ENCODE measurements at places on chromosomes 1 and 21.
A peak's percentile ranks its signal among the peaks of the same experiment; 100 is the strongest.

GRCh38 chr1:226485192-226485591, 63.4 kb upstream of the STUM start:
- no peak for DNase-seq

- no peak for DNase-seq
Measured at GRCh38 chr1:162612606-162613400, 19.5 kb upstream of the DDR2 start.

GRCh38 chr1:32703479-32704291, 1.1 kb upstream of the SYNC start:
- DNase-seq = peak; percentile 53

DNA sequence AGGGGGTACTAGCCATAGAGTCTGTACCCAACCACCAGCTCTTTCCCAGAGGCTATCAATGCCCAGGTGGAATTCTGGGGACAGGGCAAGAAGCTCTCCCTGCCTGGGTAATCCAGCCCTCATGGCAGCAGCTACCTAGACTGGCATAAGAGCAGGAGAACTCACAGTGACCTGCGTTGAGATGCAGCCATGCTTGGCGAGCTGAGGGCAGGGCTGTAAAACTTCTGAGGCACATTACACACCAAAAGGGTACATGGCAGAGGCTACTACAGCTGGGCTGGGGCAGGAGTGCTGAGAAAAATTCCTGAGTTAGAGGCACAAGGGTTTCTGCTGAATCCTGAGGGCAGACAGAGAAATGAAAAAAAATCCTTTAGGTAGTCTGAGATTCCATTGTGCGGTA, 927.9 kb upstream of the B3GALT2 start:
- no peak for DNase-seq

- DNase-seq = no peak
Measured at GRCh38 chr1:169151338-169151837, 44.9 kb downstream of the ATP1B1 start.

DNA sequence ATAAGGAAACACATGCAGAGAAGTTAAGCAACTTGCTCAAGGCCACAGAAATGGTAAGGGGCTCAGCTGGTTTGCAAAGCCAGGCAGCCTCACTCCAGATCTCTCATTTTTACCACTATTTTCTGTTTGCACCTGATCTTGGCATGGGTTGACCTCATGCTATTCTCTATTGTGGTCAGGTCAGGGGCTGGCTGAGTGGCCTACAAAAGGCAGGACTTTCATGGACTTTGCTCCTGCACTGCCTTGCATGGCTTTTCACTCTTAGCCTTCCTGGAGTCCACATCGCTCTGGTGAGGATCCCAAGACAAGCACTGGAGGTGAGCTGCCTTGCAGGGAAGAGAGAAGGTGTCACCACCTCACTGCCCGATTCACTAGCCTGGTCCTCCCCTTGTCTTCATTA, 56.8 kb upstream of the CSF3R start:
- DNase-seq = no peak

DNA sequence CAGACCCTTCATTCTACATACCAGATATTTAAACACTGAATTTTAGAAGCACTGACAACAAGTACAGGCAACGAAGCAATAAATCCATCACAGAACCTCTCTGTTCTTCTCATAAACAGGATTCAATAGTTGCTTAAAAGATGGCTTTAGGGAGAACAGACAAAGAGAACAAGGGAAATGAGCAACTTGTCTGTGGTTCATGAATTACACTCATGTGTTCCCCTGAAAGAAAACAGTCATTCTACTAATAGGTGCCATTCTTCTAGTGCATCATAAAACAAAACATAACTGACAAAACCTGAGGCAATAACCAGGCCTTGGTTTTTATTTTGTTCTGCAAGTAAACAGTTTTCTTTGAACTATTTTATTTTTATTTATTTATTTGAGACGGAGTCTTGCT, 6.8 kb downstream of the GNL2 start:
- DNase-seq = no peak

GRCh38 chr21:28344985-28345384, 647.7 kb downstream of the LTN1 start:
- no peak for DNase-seq

DNA sequence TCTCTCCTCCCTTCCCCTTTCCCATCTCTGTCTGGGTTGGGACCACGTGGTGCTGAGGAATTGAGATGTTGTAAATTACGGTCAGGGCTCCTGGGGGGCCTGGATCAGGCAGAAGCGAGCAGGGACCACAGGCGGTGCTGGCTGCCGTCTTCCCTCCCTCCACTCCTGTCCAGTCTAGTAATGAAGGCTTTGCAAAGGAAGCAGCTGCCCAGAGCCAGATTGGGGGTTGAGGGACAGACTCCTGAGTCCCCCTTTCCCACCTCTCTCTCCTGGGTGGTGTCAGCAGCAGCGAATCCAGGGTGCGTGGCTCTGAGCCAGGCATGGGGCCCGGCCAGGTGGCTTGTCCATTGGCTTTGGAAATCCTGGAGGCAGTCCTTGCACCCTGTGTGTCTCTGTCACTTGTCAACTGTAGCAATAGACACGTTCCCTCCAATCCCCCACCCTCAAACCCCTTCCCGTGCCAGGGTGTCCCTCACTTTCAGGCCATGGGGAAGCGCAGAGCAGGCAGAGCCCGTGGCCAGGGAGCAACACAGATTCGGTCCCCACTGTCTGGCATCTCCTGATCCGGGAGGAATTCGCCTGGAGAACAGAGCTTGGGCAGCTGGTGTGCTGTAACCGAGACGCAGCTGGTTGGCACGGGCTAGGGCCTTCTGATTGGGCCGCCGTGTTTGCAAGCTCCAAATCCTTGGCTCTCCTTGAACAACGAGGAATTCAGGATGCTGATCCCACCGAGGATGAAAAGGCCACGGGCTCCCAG, 64.8 kb upstream of the WNT4 start:
- DNase-seq = peak; percentile 22

GRCh38 chr21:15406791-15407190, 323.0 kb upstream of the USP25 start:
- no peak for DNase-seq

- DNase-seq = no peak
Measured at GRCh38 chr1:116558140-116558549, 12.7 kb downstream of the CD58 start.

DNA sequence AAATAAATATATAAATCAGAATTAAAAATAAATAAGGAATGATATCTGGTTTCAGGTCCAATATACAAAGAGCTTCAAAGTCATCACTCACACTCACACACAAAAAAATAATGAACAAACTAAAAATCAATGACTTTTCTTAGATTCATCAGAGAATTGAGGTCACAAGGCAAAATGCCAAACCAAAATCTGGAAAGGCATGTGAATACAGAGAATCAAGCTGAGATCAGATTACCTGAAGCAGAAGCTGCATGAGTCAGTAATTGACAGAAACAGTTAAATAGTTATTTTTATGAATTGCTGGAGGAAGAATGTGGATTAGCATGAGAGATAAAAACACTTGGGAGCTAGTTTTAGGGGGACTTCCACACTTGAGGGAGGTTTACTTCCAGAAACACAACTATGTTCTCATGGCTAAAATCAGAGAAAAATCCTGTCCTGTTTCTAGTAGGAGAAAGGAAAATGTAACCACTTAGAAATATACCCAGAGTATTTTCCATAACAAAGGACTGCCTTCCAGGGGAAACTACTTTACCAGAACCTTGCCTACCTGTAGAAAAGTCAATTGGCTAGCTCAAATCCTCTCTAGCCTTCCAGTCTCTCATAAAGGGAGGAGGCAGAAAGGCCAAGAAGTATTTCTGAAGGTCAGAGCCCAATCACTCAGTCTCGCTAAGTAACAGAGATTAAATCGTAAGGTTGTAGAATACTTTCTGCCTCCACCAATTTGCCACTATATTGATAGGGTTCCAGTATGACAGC, 536.6 kb upstream of the NR5A2 start:
- peak; percentile 34 for DNase-seq

DNA sequence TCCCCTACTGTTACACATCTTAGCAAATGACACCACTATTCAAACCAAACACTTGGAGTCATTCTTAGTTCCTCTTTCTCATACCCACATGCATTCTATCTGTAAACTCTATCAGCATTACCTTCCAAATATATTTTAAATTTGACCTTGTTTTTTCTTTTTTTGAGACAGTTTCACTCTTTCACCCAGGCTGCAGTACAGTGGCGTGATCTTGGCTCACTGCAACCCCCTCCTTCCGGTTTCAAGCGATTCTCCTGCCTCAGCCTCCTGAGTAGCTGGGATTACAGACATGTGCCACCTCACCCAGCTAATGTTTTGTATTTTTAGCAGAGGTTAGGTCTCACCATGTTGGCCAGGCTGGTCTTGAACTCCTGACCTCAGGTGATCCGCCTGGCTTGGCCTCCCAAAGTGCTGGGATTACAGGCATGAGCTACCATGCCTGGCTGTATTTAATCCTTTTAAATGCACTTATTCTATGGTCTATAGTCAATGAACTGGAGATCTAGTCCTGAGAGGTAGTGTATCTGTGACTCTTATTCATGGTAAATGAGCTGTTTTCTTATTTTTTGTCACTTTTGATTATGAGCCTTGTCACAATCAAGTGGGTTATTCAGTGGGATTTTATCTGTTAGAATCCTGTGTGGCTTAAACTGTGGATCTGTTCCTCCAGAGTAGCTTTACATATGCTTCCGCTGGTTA, 73.1 kb downstream of the GATAD2B start:
- no peak for DNase-seq

GRCh38 chr21:38474124-38474523, 24.2 kb downstream of the ERG start:
- no peak for DNase-seq

Data from GM23338 (cell line).